ENCODE measurements at places on chromosomes 16 and 17. TPM values are rescaled to one million over a fixed set of nuclear protein-coding genes. Genes with fewer than 3 reads are reported as not detected.

The PDIA2 gene
- 0.23 TPM for total RNA-seq

The ATP2A1 gene
- total RNA-seq, result 0.08 TPM

The SYCE1L gene
- 1.2 TPM for total RNA-seq

The NUPR1 gene
- total RNA-seq, result 43.7 TPM

The ABCA6 gene
- total RNA-seq, result 90.9 TPM

The MARCHF10 gene
- total RNA-seq, result not detected

The MYO15A gene
- 1.6 TPM for total RNA-seq

The RPH3AL gene
- total RNA-seq, result 0.70 TPM

The USP43 gene
- under 0.01 TPM for total RNA-seq

The CFAP20 gene
- total RNA-seq, result 45.6 TPM

The ZNF18 gene
- total RNA-seq, result 10.1 TPM

The PRM3 gene
- not detected for total RNA-seq

The KRTAP4-6 gene
- not detected for total RNA-seq

The ATXN2L gene
- total RNA-seq, result 23.2 TPM

The KRT25 gene
- not detected for total RNA-seq

The PRR15L gene
- not detected for total RNA-seq

The TNFRSF17 gene
- total RNA-seq, result 0.12 TPM

The PRSS33 gene
- not detected for total RNA-seq

The DNAJA3 gene
- 38.8 TPM for total RNA-seq

The SLC6A2 gene
- total RNA-seq, result not detected

The SEPHS2 gene
- total RNA-seq, result 19.2 TPM

The OR1A1 gene
- not detected for total RNA-seq

The SPEM2 gene
- not detected for total RNA-seq

The SLC5A10 gene
- under 0.01 TPM for total RNA-seq

The TAF1C gene
- total RNA-seq, result 7.7 TPM

The CCL23 gene
- not detected for total RNA-seq

The PIP4K2B gene
- 90.7 TPM for total RNA-seq

The EFCAB5 gene
- total RNA-seq, result not detected

The CD300A gene
- not detected for total RNA-seq

The RNF222 gene
- total RNA-seq, result not detected

The CDIPT gene
- total RNA-seq, result 65.0 TPM

The PSMD7 gene
- 76.3 TPM for total RNA-seq

The RCVRN gene
- total RNA-seq, result not detected

The OR4D1 gene
- total RNA-seq, result not detected

The RGS11 gene
- total RNA-seq, result 1.2 TPM

The AXIN2 gene
- total RNA-seq, result 2.6 TPM

The ACSF2 gene
- 71.8 TPM for total RNA-seq

The IGF2BP1 gene
- total RNA-seq, result 0.12 TPM

The CCL5 gene
- not detected for total RNA-seq

The KRTAP1-5 gene
- total RNA-seq, result not detected

The UTS2R gene
- not detected for total RNA-seq

The TP53TG3F gene
- total RNA-seq, result not detected

The SPNS2 gene
- total RNA-seq, result 0.23 TPM

The ATP2C2 gene
- not detected for total RNA-seq
